ENCODE measurements at places on chromosomes 2 and 18.

DNA sequence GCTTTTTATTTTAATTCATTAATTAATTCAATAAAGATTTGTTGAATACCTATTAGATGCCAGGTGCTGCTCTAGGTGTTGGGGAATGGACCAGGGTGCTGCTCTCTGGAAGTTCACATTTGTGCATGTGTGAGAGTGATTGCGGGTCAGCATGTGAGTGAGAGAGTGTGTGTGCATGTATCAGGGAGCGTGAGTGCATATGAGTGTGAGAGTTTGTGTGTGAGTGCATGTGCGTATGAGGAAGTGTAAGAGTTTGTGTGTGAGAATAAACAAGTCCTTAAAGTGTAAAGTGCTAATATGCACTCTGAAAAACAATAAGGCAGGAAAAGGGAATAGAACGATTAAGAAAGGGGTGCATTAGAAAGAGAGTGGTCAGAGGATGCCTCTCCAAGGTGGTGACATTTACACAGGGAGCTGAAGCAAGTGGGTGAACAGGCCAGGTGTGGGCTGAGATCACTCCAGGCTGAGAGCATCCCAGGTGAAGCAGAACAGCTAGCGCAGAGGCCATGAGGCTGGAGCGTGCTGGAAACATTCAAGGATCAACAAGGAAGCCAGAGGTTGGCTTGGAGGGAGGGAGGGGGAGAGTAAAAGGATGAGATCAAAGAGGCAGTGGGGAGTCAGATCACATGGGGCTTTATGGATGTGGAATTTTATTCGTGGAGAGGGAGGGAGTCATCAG, 50.5 kb upstream of the SLC1A4 start:
- DNase-seq: no peak

GRCh38 chr18:62586781-62587487, 64.1 kb downstream of the ZCCHC2 start:
- DNase-seq: peak; percentile 46

DNA sequence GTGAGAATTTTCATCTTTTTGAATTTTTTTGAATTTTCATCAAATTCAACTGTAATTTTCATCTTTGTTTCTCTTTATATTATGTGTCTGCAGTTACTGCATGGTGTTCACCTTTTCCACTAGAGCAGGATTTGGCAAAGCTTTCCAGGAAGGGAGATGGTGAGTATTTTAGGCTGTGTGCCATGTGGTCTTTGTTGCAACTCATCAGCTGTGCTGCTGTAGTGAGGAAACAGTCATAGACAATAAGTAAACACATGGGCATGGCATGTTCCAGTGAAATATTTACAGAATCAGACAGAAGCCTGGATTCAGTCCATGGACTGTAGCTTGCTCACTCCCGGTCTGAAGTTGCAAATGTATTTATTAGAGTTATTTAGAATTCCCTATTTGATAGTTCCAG, 120.4 kb downstream of the DCDC2C start:
- DNase-seq: no peak

GRCh38 chr2:196479350-196479749, 160.2 kb upstream of the CCDC150 start:
- no peak for DNase-seq

GRCh38 chr18:10228326-10228725, 226.1 kb upstream of the APCDD1 start:
- peak; percentile 89 for DNase-seq

DNA sequence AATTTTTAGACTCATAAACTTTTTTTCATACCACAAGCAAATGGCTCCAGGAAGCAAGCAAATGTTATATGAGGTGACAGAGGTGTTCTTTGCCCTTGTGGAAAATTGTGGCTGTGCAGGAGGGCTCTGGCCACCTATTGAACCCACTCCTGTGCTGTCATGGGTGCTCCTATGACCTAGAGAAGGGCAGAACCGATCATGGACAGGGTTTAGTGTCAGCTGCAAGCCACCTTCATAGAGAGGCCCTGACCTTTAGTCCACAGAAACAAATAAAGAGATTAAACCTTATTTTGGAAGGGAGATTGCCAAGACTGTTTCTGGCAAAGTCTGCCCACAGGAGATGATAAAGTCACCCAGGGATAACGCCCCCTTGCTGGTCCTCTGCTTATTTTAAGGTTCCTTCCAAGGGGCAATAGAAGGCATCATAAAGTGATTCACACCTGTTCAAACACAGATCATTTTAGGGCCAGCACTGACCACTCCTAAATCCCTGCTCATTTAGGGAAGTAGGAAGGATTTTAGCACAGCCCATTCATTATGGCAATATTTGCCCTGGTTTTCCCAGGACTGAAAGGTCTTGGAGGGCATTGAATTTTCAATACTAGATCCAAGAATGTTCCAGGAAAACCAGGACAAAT, 26.1 kb upstream of the STAT4 start:
- no peak for DNase-seq

DNA sequence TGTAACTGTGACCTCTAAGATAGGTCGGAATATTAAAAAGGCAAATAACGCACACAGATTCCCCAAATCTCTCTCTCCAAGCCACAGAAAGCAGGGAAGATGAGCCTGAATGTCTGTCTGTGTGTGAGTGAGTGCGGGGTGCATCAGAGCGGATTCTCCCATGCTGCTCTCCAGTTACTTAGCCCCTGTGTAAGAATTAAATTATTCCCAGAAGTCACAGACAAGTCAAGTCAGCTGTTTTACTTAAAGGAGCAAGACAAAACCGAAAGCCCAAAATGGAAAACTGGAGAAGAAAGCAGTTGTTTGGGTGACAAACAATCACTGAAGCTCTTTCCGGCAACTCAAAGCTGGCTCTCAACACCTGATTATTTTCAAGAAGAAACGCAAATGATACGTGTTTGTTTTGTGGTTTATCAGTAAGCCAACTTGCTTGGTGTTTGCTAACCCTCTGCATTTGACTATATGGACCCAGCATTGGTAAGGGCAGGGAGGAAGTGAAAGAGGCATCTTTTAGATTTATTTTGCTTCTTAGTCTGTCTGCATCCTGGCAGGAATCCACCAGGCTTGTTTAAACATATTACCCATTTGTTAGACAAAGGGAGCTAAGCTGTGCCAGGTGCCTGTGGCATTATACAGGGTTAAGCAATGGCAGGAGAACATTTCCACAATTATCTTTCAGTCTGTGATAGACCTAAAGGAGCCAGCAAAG, 121.5 kb upstream of the CREB1 start:
- peak; percentile 97 for DNase-seq

GRCh38 chr2:238914648-238915015, 66.7 kb downstream of the TWIST2 start:
- DNase-seq: no peak

DNA sequence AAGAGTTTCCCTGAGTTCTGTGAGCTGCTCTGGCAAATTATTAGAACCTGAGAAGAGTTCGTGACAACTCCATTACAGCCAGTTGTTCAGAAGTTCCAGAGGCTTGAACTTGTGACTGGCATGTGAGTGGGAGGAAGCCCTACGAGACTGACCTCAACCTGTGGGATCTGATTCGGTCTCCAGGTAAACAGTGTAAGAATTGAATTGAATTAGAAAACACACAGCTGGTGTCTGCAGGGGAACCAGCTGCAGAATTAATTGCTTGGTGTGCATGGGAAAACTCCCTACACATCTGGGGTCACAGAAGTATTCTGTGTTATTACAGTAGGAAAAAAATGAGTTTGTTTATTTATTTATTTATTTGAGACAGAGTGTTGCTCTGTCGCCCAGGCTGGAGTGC, 14.0 kb upstream of the ITSN2 start:
- DNase-seq: peak; percentile 52

GRCh38 chr2:145927131-145927950, 1407.4 kb upstream of the ZEB2 start:
- no peak for DNase-seq

- peak; percentile 37 for DNase-seq
Observed at GRCh38 chr18:71352618-71353017, 1063.8 kb downstream of the SOCS6 start.

DNA sequence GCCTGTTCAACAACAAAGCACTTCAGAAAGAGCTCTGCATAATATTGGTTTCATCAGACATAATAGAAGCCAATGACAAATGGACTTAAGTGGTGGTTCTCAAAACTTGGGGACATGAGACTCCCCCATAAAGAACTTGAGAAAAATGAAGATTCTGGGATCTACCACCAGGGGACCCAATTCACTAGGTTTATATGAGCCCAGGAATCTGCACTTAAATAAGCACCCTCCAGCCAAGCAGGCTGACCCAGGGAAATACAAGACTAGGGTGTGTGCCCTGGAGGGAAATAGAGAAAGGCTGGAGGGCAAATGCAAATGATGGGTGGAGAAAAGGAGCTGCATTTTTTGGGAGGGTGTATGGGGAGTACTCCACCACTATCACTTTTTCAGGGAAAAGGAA, 52.5 kb downstream of the SATB2 start:
- peak; percentile 63 for DNase-seq

- no peak for DNase-seq
Observed at GRCh38 chr18:44541781-44542180, 138.9 kb upstream of the SETBP1 start.

DNA sequence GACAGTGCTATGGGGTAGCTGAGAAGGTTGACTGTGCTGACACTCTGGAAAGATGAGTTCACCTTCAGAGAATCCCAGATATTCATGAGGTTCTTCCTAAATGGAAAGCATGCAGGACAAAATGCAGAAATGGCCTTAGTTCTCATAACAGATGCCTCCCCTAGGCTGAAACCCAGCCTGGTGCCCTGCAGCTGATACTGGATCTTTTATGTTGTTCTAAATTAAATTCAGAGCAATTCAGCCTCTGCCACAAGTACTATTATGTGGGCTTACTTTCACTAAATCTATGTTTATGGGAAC, 172.0 kb upstream of the SERPINE2 start:
- no peak for DNase-seq

GRCh38 chr2:5173876-5174535, 518.2 kb upstream of the SOX11 start:
- DNase-seq: no peak

DNA sequence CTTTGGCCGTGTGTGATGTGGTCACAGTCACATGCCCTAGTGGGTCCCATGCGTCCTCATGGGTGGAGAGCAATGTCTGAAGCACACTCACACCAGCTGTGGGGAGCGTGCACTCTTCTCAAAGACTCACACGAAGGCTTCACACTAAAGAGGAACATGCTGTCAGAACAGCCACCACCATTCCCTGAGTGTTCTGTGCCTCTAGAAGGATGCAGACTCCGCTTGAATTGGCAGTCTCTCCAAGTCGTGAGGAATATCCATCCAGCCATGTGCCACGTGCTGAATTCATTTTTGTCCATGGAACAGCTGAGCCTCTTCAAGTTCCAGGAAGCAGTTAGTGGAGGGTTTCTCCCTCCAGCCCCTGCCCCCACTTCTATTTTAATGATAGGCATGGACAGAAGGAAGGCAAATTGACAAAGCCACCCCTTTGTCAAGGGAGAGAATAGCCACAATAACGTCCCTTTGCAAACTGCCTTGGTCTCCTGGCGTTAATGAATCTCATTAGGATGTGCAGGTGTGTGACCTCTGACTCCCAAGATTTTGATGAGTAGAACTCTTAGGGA, 464.3 kb upstream of the ID2 start:
- DNase-seq: peak; percentile 45

- DNase-seq: no peak
Observed at GRCh38 chr2:240288087-240288521, 147.4 kb upstream of the GPC1 start.

- no peak for DNase-seq
Observed at GRCh38 chr2:144996225-144996795, 476.4 kb upstream of the ZEB2 start.

GRCh38 chr2:7773362-7774360, 856.4 kb downstream of the RNF144A start:
- no peak for DNase-seq

DNA sequence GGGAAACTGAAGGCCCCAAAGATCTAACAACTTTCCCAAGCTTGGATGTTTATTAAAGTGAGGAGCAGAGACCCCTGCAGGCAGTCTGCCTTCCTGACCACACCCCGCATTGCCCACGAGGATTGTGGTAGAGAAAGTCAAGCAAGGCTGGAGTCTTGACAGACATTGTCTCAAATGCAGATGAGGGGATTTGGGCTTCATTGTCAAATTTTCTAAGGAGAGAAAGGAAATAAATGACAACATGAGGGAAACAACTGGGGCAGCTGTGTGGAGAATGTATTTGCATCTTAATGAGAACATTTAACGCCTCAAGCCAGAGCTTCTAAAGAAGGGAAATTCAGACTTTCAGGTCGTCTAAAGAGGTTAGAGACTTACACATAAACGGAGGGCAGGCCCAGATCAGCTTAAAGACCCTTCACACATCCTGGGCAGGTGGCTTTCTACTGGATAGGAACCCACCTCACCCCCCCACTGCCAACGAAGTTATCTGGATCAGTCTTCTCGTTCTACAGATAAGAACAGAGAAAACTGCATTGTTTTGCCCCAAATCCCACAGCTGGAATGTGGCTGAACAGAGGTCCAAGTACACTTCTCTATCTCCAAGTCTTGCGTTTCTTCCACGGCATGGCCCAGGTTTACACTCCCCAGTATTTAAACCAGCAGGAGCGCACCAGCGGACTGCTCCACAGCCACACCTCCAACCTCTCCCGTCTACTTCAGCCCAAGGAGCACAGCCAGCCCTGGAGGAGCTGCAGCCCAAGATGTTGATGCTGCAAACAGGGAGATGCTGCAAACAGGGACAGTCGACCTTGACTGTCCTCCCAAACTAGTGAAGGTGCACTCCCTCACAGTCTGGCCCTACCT, 16.2 kb upstream of the SCG2 start:
- peak; percentile 4 for DNase-seq

DNA sequence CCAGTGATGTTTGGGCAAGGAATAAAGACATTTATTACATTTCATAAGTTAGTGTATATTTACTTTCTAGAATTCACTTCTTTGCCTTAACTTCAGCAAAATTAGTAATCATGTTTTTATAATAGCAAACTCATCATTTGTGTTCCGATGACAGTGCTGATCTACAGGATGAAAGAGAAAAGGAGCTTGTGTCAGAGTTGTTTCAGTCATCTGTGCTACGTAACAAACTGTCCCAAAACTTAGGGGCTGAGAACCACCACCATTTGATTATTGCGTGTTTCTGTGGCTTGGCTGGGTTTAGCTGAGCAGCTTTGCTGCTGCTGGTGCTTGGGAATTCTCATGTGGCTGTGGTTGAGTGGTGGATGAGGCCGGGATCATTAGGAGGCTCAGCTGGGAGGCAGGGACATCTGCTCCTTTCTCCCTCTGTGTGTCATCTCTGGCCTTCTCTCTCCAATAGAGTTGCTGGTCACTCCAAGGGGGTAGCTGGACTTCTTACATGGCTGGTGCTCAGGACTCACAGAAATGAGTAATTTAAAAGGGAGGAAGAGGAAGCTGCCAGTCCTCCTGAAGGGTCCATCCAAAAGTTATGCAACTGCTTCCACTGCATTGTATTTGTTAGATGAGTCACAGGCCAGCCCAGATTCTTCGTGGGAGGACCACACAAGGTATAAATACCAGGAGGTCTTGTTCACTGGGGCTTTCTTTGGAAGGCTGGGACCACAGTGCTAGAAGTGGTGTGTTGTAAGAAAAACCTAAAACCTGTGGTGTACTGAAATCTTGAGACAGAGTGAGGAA, 43.4 kb upstream of the HAAO start:
- no peak for DNase-seq

DNA sequence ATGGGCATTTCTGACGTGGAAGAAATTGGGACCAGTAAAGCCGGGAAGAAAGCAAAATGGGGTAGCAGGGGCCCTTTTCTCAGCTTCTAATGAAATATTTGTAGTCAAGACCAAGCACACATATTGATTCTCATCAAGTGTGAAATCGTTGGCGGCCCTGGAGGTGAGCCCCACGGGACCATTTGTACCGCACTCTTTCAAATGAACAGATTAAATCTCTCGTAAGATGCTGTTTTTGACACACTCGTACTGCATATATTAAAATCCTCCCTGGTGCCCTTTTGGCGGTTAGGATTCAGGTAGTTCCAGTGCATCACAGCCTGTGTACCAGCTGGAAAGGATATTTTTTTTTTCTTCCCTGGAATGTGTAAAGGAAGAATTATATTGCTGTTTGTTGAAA, 9.9 kb upstream of the MYL1 start:
- no peak for DNase-seq

All from NCI-H69 (cell line).